ENCODE measurements at places on chromosomes 3 and 15.

DNA sequence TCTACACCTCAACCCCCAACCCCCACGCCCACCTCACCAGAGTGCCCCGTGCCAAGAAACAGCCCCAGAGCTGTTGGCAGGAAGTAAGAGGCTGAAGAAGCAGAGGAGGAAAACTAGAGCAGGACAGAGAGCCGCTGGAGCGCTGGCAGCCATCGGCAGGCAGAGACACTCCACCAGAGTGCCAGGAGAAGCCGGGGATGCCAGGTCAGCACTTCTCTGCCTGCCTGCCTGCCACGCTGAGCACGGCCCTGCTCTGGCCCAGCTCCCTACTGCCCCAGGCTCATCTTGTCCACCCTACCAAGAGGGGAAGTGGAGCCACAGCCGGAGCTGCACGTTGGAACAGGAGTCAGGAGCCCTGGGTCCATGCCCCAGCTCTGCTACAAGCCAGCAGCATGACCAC lies 29.7 kb downstream of the CACNA2D2 start:
- no peak for DNase-seq

- DNase-seq: no peak
Observed at GRCh38 chr3:117995842-117996437, 1038.7 kb downstream of the IGSF11 start.

- DNase-seq: no peak
Observed at GRCh38 chr15:61500951-61501620, 272.0 kb upstream of the RORA start.

DNA sequence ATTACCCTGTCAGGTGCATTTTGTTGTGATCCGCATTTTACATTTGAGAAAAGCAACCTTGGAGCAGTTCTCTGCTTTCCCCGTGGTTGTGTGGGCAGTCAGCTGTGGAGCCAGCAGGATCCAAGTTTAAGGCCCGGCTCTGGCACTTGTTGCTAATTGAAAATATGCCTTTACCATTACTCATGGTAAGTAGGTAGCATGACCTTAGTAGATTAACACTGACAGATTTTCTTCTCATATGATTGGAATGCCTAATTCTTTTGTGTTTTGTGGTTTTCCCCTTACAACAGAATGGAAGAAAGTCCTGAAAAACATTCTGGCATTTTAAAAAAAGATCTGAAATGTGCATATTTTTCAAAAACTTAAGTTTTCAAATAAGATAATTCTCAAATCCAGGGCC lies 246.5 kb upstream of the LRRN1 start:
- no peak for DNase-seq

DNA sequence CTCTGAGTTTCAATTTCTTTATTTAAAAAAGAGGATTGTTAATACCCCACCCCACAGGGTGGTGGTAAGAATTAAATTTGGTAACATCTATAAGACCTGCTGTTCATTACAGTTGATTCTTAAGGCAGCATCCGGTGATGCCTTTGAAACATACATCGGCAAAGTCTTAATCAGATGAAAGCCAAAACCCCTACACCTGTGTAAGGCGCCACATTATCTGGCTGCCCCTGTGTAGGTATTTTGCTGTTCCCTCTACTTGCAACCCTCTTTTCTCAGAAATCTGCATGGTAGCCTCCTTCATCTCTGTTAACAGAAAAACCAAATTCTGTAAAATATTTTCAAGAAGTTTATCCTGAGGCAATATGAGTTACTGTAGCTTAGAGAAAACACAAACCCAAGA lies 90.0 kb downstream of the ST6GAL1 start:
- DNase-seq: no peak

Measured in DMS 273 treated with DMSO at 0.1 percent for 48 hours (cell line).